ENCODE measurements at places on chromosomes 6 and 20.

- no peak for DNase-seq
Measured at GRCh38 chr6:43437700-43438099, 10.4 kb downstream of the ABCC10 start.

GRCh38 chr6:142429195-142429594 lies 127.4 kb downstream of the ADGRG6 start:
- DNase-seq, result no peak

DNA sequence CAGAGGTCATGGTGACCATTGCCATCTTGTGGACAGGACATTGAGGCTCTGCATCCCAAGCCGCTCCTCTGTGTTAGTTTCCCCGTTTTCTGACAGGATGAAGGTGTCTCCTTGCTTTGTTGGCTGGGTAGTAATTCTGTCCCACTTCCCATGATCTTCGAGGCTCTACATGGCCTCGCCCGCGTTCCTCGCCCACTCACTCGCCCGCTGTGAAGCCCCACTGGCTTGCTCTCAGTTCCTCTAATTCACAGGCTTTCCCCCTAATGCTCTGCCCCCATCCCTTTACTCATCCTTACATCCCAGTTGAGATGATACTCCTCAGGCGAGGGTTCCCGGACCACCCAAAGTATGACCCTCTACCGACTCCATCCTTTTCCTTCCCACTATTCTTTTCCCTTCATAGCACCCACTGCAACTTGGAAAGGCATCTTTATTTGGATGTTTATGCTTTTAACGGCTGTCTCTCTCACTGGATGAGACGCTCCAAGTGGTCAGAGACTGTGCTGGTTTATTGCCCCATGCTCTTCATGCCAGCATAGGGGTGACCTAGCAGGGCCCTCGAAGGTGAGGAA lies 511 bp upstream of the SLC35B2 start:
- DNase-seq, result no peak

DNA sequence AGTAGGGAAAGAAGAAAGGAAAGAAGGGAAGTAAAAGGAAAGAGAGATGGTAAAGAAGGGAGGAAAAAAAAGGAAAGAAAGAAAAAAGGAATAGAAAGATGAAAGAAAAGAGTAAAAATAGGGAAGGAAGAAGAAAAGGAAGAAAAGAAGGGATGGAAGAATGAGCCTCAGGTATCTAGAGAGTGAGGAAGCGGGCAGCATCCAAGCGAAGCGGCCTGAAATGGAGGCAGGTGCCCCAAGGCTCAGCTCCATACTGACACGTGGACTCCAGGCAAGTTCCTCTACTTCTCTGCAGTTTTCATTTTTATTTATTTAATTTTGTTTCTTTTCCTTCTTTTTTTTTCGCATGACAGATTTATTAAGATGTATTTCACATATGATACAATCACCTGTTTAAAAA lies 373.1 kb downstream of the ESR1 start:
- DNase-seq, result no peak

DNA sequence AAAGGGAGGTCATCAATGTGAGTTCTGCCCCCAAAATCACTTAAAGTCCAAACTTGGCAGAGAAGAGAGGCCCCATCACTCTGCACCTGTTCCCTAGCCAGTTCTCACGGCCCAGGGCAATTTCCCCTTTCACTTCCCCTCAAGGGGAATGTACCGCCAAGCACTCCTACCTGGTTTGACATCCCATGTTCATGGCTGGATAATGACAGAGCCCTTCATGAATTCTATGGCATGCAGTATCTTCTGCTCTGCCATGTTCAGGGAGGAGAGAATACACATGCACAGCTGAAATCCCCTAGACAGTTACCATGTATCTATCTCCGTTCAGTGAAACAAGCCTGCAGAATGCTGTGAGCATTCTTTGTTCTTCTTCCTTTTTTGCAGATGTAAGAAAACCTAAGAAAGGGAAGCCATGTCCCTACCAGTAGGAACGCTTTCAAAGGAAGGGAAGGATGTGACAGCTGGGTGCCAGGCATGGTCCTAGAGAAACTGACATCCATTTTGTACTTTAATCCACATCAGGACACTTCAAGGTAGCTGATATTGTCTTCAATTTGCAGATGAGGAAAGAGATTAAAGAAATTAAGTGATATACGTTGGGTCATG lies 79.8 kb upstream of the ARID1B start:
- no peak for DNase-seq

- no peak for DNase-seq
Measured at GRCh38 chr6:32664827-32665362, 1.6 kb downstream of the HLA-DQB1 start.
